ENCODE measurements at places on chromosomes 6 and 20. TPM values are rescaled to one million over a fixed set of nuclear protein-coding genes. Genes with fewer than 3 reads are reported as not detected.

Gene RSPH9
- 0.27 TPM for total RNA-seq

Gene TFAP2D
- not detected for total RNA-seq

Gene CAP2
- total RNA-seq: 47.9 TPM

DNA sequence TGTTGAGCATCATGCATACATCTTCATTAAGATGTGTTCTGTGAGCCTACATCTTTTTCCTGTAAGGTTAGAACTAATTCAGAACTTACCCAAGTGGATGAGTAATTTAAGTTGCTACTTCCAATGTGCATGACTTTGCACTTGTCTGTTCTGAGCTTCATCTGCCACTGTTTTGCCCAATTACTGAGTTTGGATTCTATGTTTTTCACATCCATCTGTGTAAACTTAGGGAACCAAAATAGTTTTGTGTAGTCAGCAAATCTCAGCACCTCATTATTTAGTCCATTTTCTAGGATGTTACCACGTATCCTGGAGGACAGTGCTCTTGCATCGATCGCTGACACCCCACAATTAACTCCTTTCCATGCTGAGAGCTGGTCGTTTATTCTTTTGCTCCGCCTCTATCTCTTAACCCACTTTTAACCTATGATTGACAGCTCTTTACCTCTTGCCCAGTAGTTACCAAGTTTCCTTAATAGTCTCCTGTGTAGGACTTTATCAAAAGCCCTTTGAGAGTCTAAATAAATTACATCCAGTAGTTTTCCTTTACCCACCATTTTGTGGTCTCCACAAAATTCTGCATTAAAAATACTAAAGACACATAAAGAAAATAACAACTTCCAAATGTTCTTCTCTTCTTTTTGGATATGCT, 44.2 kb upstream of the CITED2 start:
- no peak overlapping the region for H3K4me3 ChIP-seq
- DNase-seq: no peak
- no peaks in the 10 kb centered on the region for H3K27me3 ChIP-seq
- no peaks in the 10 kb centered on the region for H3K4me1 ChIP-seq
- H3K27ac ChIP-seq: no peak overlapping the region

- no peak for DNase-seq
- no peaks in the 10 kb centered on the region for H3K4me1 ChIP-seq
- H3K27ac ChIP-seq: no peak overlapping the region
- H3K4me3 ChIP-seq: no peak overlapping the region
- H3K27me3 ChIP-seq: no peaks in the 10 kb centered on the region
Observed at GRCh38 chr6:46690141-46690755, 2.6 kb downstream of the TDRD6 start.

DNA sequence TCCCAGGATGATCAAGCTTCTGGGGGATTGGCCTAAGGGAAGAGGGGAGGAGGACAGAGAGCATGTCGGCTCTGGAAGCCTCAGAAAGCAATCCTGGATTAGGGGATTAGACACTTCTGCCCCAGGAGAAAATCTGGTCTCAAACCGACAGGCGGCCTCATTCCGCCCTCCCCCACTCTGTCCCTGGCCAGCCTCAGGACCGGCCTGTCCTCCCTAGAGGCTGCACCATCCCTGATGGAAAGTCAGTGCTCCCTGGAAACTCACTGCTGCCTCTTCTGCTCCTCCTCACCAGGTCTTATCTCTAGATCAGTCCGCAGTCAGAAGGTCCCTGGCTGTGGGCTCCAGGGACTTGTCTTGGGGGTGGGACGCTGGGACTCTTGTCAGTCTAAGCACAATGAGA, 905 bp upstream of the SLC12A5 start:
- H3K27ac ChIP-seq: no peak overlapping the region
- H3K4me3 ChIP-seq: no peak overlapping the region
- H3K4me1 ChIP-seq: peaks cover 3% of the 10 kb centered on the region
- H3K36me3 ChIP-seq: no peaks in the 10 kb centered on the region
- H3K27me3 ChIP-seq: peaks cover 100% of the 10 kb centered on the region
- DNase-seq: no peak
